Memory B cell (primary cell): ENCODE measurements at places on chromosomes 4 and X.

- DNase-seq, result no peak
Observed at GRCh38 chr4:147560625-147561024, 56.6 kb upstream of the TMEM184C start.

GRCh38 chr4:11326021-11326420 is 102.7 kb downstream of the HS3ST1 start:
- no peak for DNase-seq

DNA sequence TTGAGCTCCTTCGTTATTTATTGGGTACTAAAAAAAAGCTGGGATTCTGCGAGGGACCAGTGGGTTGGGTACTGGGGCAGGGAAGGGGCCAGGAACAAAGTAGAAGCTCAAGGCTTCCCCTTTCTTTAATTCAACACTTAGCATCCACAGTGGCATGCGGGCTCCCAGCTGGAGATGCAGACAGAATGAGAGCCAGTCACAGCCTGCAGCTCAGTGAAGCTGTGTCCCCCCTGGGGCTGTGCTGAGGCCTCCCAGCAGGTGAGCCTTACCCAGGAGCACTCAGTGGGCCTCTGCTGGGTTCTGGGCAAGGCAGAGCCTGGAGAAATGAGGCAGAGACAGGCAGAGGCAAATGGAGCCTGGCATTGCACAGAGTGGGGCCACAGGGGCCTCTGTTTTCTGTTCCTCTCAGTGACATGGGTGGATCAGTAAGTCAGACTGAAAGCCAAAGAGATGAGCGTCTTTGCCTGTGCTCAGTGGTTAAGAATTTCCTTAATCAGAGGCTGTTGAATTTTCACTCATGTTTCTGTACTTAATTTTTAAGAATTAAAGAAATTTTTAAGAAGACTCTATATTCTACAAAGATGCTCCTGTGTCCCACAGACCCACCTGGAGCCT is 181.4 kb upstream of the RBPJ start:
- DNase-seq, result no peak

GRCh38 chr4:9926586-9926985 is 94.7 kb downstream of the SLC2A9 start:
- DNase-seq, result no peak

- no peak for DNase-seq
Observed at GRCh38 chr4:2350982-2351381, 67.5 kb downstream of the ZFYVE28 start.

DNA sequence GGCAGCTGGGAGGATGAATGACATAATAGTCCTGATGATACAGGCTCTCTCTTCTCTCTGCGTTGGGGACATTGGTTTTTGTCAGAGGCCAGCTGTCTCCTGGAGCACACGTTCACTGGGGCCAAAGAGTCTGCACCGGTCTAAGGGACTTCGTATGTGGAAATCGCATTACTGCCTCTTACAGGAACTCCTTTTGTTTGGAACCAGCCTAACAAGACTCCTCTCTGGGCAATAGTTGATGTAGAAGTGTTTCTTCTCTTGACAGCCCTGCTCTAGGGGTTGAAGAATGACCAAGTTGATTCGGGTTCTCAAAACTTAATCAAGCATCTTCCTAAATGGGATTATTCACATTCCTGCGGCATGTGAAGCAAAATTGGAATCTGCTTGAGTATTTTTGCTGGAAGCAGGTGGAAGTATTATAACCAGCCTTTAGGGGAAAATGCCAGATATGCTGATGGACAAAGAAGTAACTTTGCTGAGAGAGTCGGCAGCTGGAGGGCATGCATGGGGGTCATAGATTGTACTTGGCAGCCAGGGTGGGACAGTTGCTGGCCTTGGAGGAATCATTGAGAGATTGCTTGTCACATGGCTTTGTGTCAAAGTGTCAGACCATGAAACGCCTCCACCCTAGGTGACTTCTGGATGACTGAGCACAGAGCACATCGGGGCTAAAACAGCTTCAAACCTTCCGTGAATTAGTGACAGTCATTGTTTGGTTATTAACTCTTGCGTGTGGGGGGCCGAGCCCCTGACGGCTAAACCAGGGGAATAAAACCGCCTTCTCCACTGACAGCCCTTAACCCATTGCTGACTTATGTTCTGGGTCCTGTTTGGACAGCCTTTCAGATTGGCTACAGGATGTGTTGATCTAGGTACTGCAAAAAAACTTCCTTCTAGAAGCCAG is 34.4 kb upstream of the SLC34A2 start:
- no peak for DNase-seq

GRCh38 chr4:54626113-54626512 is 31.6 kb upstream of the KIT start:
- DNase-seq, result no peak

DNA sequence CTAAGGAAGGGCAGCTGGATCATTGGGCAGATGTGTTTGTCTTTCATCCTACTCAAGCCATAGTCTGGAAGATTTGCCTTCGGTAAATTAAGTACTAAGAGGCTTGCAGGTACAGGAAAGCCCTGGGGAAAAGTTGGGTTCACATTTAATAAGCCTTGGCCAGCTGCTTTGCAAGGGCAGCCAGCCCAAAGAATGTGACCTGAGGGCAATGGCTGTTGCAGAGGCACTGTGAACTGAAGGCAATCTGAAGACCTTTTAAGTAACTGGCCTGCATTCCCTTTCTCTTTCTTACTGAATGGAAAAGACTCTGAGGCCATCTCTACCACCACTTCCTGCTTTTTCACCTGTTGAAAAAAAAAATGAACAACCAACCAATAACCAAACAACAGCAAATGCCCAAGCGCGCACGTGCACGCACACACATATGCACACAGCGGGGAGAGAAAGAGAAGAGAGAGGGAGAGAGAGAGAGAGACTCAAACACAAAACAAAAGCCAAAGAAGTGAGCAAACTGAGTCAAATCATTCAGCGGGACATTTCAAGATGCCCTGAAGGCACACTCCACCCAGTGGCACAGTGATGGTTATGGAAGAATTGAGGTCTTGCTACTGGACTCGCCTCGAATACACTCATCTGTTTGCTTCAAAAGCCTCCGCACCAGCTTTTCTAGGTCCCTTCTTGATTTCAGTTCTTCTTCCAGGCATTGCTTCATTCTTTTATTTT is 19.6 kb downstream of the CD40LG start:
- DNase-seq, result no peak

GRCh38 chr4:168633496-168633895 is 136.6 kb downstream of the PALLD start:
- no peak for DNase-seq

DNA sequence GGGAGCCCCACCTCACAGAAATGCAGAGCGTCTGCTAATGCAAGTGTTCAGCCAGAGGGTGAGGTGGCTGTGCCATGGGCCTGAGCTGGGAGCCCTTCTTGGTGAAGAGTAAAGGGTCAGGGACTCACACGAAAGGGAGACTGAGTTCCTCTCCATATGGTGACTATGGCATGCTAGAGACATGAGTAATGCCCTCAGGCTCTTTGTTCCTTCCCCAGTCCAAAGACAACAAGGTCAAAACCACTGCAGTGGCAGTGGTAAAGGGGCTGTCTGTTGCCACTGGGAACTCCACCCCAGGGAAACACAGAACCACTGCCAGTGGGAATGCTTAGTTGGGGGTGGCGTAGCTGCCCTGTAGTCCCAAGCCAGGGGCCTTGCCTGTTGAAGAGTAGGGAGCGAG is 22.4 kb downstream of the RAB40AL start:
- DNase-seq, result no peak

GRCh38 chr4:138262469-138262868 is 20.3 kb upstream of the SLC7A11 start:
- DNase-seq, result no peak

DNA sequence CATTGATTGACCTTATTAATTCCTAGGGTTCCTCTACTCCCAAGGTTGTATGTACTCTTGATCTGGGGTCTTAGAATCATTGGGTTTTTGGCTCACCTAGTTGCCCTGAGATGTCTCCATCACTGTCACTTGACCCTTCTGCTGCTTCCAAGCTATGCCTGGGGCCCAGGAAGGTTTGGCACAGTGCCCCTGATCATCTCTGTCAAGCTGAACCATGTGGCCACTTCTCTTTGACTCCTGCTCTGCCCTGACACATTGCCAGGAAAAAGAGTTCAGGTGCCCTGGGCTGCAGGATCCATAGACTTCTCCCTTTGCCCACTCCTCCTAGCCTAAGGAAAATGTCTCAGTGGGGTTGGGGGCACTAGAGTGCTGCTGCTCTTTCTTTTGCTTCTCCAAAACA is 3.9 kb upstream of the CHST7 start:
- no peak for DNase-seq

GRCh38 chr4:139633661-139634060 is 32.0 kb upstream of the MGST2 start:
- DNase-seq, result no peak

GRCh38 chr4:3399277-3400194 is 42.2 kb upstream of the HGFAC start:
- no peak for DNase-seq

DNA sequence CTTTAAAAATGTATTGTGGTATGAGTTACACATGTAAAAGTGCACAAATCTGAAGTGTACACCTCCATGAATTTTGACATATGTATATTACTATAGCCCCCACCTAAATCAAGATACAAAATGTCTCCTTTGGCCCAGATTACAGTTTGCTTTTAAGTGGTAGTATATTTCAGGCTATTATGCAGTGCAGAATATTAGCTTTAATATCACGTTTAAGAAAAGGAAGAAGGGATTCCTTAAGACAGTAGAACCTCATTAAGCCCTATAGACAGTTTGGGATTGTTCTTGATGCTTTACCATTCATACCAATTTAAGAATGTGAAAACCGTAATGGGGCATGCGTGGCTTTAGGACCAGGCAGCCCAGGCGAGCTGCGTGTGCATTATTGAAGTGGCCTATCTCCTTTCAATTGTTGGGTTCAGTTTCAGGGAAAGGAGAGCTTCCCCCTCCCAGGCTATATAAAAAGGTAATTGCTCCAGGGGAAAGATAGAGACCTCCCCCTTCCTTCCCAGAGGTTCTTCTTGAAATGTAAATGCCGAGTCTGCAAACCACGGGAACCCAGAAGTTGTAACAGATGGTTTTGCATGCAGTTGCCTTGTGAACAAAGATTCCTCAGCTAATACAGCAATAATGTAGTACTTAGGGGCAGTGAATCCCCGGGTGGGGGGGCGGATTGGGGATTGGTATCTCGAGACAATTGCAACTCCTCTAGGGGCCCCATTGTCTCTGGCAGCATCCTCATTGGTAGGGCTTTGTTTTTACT is 106.1 kb downstream of the UCHL1 start:
- no peak for DNase-seq

DNA sequence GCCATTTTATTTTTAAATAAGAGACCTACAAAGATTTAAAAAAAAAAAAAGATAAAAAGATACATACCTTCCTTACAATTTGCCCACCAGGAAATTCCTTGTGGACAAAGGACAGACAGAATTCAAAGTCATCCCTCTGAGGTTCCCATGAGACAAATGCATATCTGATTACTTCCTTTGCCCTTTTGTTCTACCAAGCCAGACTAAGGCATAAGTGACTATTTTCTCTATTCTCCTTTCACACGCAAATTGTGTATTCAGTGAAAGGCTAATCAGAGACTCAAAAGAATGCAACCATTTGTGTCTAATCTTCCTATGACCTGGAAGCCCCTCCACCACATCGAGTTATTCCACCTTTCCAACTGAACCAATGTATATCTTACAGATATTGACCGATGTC is 691.7 kb downstream of the FAM133A start:
- DNase-seq, result no peak

- no peak for DNase-seq
Observed at GRCh38 chrX:13598877-13599276, 29.5 kb downstream of the EGFL6 start.
